Activated T-cell treated with anti-CD3 and anti-CD28 coated beads, Interleukin-2, amount 50 U/mL, for 24 hours (primary cell): ENCODE measurements at places on chromosomes 7 and 10.

DNA sequence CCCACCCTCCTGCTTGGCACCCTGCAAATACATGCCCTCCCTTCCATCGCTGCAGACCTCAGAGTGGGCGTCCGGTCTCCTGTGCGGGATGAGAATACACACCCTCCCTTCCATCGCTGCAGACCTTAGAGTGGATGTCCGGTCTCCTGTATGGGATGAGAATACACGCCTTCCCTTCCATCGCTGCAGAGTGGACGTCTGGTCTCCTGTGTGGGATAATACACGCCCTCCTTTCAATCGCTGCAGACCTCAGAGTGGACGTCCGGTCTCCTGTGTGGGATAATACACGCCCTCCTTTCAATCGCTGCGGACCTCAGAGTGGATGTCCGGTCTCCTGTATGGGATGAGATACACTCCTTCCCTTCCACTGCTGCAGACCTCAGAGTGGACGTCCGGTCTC is 128.1 kb downstream of the VIPR2 start:
- DNase-seq = no peak

- DNase-seq = no peak
Observed at GRCh38 chr7:876972-877311, 588 bp downstream of the GET4 start.

GRCh38 chr7:15130666-15131541 is 228.4 kb upstream of the DGKB start:
- no peak for DNase-seq

GRCh38 chr7:45223728-45224630 is 66.4 kb downstream of the RAMP3 start:
- DNase-seq = no peak

- DNase-seq = no peak
Observed at GRCh38 chr10:90964781-90965465, 44.0 kb upstream of the ANKRD1 start.
